ENCODE measurements at places on chromosomes 5 and 9. TPM values are rescaled to one million over a fixed set of nuclear protein-coding genes. Genes with fewer than 3 reads are reported as not detected.

AJM1 gene
- total RNA-seq = 3.2 TPM

SMIM32 gene
- not detected for total RNA-seq

ZNF474 gene
- 0.16 TPM for total RNA-seq

SIT1 gene
- total RNA-seq = not detected

RBM18 gene
- 36.4 TPM for total RNA-seq

HMCN2 gene
- not detected for total RNA-seq

DNA sequence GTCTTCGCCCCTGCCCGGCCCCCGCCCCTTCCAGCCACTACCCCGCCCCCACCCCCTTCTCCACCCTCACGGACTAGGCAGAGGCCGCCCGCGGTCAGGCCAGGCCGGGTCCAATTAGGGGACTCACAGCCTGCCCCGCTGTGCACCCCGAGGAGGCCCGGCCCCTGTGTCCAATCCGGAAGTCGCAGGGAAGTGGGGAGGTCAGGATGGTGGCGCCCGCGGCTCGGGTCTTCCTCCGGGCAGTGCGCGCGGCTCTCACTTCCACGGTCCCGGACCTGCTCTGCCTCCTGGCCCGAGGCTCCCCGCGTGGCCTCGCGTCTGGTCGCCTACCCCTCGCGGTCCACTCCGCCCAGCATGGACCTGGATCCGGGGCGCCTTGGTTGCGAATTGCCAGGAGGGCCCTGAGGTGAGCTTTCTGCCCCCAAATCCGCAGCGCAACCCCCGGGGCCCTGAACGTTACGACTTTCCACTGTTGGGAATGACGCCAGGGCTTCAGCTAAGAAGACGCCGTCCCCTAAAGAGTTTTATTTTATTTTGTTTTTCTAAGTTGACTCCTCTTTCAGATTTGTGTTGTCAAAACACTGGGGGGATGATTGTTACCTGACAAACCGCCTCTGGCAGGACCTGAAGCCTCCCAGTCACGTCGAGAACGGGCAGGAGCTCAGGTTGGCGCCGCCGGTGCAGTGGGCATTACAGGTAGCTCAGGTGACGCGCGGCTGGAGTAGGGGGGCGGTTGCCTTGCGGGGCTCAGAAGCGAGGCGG is 763 bp upstream of the IRX2 start:
- no peak for DNase-seq

- no peak for DNase-seq
These were observed 49.2 kb upstream of the TNC start for GRCh38 chr9:115167175-115167574.

DNA sequence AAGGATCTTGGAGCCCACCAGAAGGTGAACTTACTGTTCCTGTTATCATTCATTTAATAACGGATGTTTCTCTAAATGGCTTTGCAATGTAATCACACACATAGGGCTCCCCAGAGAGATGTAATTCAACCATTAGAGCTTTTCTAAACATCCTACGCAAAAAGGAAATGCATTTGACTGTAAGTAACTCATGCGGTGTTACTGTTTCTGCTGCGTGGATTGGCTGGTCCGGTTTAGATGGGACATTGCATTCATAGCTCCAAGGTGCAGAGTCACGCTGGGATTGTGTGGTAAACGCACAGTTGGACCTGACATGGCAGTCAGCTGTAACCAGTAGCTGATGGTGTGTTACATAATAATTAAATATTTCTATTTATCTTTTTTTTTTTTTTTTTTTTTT is 185.5 kb upstream of the OTULINL start:
- no peak for DNase-seq

- no peak for DNase-seq
These were observed at the start of gene PDCD1LG2 for GRCh38 chr9:5510360-5510931. TSS of gene PDCD1LG2 (plus strand) at chr9:5510531. CDS start at chr9:5522547, 12,016 bp downstream.

DNA sequence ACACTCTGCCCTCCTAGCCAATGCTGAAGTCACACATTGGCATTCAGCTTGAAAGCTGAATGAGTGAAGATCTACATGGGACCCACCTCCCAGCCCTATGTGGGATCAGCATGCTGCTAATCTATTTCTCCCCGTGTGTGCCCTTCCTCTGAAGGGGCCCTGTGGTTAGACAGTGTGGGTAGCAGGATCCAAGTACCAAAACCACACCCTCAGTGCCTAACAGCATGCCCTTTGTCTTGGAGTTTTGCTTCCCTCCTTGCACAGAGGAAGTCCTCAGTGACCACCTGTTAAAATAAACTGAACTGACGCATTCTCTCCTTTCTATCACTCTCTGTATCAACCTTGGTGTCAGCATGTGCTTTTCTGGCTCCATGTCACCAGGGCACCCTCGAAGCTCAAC is 25.0 kb downstream of the SH3TC2 start:
- no peak for DNase-seq

- DNase-seq = no peak
These were observed 25.0 kb downstream of the SH3PXD2B start for GRCh38 chr5:172429201-172429940.

GRCh38 chr9:37566716-37567115 is 9.5 kb downstream of the FBXO10 start:
- no peak for DNase-seq

DNA sequence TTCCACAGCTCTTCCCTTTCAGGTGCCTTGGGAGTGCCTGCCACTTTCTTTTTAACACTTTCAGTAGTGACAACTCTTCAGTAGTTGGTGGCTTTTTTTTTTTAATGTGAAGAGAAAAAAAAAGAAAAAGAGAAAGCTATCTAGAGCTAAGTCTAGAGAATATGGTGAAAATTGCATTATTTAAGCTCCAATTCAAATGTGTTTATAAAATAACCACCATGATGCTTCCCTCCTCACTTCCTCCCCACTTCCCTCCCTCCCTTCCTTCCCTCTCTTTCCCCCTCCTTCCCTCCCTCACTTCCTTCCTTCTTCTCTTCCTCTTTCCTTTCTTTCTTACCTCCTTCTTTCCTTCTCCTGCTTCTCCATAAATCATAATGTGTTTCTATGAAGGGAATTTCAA is 456.7 kb upstream of the ACTBL2 start:
- DNase-seq = no peak
